ENCODE measurements at places on chromosomes 11 and 22.

DNA sequence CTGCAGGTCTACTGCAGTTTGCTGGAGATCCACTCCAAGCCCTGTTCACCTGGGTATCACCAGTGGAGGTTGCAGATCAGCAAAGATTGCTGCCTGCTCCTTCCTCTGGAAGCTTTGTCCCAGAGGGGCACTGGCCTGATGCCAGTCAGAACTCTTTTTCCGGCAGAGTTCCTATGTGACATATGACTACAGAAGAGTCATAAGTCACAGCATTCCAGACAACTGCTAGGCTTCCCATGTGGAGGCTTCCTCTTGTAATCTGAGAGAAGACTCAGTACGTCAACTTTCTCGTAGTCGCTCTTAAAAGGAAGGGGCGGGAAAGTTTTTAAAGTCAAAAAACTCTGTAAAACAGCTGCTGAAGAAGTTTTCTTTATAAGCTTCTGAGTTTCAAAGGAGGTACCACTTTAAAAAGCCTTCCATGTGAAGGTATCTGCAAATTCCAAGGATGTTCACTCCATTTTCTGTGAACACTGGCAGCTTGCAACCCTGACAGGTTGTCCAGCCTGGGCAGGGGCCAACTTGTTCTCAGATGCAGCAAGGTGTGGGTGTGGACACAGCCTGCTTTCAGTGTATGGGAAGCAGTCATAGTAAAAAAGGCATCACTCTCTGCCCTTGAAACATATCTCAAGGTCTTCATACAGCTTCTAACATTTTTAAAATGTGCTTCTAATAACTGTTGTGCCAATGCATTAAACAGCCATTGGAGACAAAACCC, 97.8 kb downstream of the ME3 start:
- no peak for DNase-seq

- DNase-seq: no peak
These were observed 708.1 kb downstream of the NTM start for GRCh38 chr11:132078264-132079076.

- DNase-seq: no peak
These were observed at the start of gene MCHR1 for GRCh38 chr22:40679249-40679963. Gene MCHR1, plus strand, starts transcription at chr22:40679484. Its CDS starts 169 bp downstream, at chr22:40679653.

DNA sequence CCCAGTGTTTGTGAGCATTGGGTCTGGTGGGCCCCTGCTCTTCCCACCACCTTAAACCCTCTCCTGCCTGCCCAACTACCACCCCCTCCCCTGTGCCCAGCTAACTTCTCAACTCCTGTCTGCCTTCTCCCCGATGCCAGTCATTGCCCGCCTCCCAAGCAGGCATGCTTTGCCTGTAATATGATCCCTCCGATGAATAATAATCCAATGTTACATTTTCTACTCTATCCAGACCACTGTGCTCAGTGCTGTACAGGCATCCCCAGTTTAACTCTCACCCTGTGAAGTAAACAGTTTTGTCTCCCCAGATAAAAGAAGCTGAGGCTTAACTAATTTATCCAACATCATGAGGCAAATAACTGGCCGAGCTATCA, 35.5 kb upstream of the OLFML1 start:
- DNase-seq: no peak

DNA sequence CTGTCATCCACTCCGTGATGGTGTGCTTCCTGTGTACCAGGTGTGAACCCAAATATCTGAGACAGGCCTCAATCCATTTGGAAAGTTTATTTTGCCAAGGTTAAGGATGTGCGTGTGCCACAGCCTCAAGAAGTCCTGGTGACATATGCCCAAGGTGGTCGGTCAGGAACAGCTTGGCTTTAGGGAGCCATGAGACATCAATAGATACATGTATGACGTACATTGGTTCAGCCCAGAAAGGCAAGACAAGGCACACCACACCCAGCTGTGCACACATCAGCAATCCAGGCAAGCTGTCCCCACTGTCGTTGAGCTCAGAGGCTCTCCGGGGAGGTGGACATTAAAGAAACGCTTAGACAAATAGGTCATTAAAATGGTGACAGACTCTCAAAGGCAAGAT, 56.8 kb upstream of the SHANK2 start:
- DNase-seq: no peak

DNA sequence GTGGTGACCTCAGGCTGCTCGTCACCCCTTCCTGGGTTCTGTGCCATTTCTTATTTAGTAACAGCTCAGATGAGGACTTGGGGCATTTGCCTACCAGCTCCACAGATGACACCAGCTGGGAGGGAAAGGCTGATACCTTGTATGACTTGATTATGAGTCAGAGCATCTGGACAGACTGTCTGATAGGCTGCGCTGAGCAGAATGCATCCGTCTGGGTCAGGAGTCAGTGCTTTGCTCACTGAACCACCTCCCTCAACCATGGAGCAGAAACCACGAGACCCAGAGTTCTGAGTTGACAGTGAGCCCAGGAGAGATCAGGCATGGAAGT, 6.8 kb downstream of the ST14 start:
- peak; percentile 95 for DNase-seq

GRCh38 chr11:101577461-101577860, 6.3 kb downstream of the TRPC6 start:
- DNase-seq: no peak

DNA sequence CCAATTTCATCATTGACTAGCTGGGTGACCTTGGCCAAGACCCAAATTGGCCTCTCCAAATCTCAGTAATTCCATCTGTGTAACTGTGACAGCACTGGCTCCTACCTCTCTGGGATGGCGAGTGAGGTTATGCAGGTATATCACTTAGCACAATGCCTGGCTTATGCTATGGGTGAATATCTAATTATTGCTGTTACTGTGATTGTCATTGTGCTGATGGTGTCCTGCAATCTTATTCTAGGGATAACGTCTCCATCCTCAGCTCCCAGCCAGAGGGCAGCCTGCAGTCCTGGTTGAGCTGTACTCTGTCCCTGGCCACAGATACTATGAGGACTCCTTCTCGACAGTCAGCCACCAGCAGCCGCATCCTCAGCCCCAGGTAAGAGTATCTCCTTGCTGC, 164.8 kb upstream of the SEZ6L start:
- DNase-seq: no peak

DNA sequence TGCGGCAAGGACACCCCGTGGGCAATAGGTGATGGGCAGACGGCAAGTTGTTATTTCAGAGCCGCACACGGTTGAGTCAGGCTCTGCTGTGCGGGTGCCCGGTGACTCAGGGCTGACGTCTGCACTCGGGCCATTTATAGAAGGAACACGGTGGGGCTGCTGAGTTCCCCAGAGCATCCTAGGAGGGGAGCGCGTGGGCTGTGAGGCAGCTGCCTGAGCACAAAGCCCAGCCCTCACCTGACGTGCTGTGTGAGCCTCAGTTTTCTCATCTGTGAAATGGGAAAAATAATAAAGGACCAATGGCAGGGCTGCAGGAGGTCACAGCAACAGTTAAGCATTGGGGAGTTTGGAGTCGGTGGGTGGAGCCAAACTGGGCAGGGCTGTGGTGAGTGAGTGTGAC, 11.3 kb upstream of the RHOD start:
- DNase-seq: peak; percentile 88

DNA sequence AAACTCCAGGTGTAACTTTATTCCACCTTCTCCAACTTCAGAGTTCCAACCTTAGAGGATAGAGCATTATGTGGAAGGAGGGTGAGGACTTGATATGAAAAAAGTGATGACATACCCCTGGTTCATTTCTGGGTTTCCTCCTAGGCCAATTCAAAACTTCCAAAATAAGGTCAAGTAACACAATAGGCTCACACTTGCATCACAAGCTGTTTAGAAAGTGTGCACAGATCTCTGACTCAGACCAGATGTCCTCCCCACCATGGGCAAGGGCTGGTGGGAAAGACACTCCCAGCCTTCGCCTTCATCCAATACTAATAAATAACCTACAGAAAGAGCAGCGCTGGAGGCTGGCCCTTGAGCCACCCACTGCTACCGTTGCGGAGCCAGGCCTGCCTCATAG, 5.8 kb upstream of the BUD13 start:
- DNase-seq: no peak

GRCh38 chr11:126403022-126403581, 47.6 kb downstream of the ST3GAL4 start:
- peak; percentile 96 for DNase-seq

GRCh38 chr11:69004411-69005182, 8.4 kb downstream of the MRGPRF start:
- DNase-seq: no peak

DNA sequence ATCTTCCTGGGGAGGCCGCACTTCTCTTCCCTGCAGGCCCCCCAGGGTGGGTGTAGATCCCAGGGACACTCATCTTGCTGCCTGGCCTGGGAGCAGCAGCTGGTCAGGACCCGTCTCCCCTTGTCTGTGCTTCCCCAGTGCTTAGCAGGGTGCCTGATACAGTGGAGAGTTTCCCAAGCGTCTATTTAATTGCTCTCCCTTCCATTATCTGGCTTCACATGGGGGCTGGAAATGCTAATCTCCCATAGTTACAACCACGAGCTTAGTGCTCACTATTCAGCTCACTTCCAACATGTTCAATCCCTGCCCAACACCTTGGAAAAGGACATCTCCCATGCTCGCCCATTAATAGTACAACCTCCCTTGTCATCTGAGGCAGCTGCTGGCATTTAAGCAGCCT, 100.5 kb downstream of the DSCAML1 start:
- DNase-seq: no peak

GRCh38 chr22:45304971-45305370, 4.8 kb upstream of the FAM118A start:
- DNase-seq: no peak

DNA sequence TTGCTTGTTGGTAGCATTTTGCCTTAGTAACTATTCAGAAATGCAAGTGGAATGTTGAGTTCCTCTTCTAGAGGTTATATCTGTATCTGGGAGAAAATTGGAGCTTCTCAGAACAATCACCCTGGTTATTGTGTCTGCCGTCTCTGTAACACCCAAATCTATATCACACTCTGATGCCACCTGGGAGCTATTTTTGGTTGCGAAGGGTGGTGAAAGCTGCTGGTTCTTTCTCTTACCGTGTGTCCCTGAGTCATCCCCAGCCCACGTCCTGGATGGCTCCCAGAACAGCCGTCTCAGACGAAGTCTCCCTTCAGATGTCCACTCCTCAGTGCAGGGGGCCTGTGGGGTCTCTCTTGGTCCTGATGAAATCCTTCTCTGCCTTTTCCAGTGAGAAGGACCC, 83.5 kb downstream of the C22orf31 start:
- DNase-seq: peak; percentile 31

- no peak for DNase-seq
These were observed 1.7 kb downstream of the RASD2 start for GRCh38 chr22:35542157-35542938.

DNA sequence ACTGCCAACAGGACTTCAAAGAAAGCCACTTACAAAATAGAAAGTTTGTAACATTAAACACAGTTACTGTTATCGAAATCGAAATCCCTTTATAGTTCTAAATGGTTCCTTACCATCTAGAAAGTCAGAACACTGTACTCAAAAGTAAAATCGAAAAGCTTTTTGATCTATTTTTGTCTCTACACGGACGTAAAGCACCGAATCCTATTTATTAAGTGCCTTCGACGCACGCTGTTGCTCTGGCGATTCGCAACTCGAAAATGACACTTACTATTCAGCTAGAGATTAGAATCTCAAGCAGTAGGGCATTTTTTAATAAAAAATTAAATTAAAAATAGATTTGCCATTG, 78.3 kb downstream of the LARGE1 start:
- no peak for DNase-seq

GRCh38 chr11:126007238-126007637, 55.4 kb downstream of the CDON start:
- DNase-seq: peak; percentile 46

DNA sequence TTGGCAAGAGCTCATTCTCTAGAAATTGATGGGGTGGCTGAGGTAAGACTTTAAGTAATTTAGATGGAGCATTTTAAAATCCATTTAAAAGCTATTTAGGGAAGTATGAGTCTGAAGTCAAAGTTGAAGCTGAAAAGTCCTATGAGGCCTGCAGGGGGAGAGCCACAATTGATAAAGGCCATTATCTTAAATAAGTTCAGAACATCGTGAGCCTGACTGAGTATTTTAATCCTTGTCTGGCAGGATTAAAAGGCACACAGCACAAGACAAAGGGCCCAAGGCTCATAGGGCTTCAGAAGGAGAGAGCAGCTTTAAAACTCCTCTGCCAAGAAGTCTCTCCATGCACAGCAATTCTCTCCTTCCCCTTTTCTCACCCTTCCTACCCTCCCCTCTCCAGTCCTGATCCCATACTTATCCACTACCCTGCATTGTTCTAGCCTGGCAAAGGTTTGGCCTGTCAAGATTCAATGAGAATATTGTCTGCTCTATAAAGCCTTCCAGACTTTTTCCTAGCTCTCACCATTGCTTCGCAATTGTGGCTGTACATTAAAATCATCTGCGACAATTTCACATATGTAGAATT, 1312.9 kb downstream of the FAM181B start:
- DNase-seq: no peak

DNA sequence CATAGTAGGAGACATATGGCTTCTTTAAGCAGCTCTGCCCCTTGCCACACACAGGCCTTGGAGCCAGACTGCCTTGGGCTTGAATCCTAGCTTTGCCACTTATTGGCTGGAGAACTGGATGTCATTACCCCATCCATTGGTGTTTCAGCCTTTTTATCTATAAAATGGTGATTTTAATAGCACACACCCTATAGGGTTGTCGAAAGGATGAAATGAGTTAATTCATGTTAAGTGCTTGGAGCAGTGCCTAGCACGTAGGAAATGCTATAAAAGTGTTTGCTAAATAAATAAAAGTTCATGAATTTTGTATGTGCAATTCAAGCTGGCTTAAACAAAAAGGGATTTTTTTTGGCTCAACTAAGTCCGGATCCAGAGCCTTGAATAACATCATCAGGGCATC, 120.7 kb downstream of the TIMP3 start:
- no peak for DNase-seq

- DNase-seq: no peak
These were observed 102.9 kb downstream of the MTNR1B start for GRCh38 chr11:93072229-93072914.

GRCh38 chr22:43569111-43569510, 157.3 kb downstream of the MPPED1 start:
- no peak for DNase-seq

- no peak for DNase-seq
These were observed 1.6 kb upstream of the KRTAP5-1 start for GRCh38 chr11:1586699-1587098.

GRCh38 chr11:115712296-115712695, 208.1 kb upstream of the CADM1 start:
- DNase-seq: no peak

- no peak for DNase-seq
These were observed 70.1 kb upstream of the LRRC55 start for GRCh38 chr11:57111619-57112018.

- DNase-seq: peak; percentile 71
These were observed 9.8 kb upstream of the DDX10 start for GRCh38 chr11:108654994-108655631.

DNA sequence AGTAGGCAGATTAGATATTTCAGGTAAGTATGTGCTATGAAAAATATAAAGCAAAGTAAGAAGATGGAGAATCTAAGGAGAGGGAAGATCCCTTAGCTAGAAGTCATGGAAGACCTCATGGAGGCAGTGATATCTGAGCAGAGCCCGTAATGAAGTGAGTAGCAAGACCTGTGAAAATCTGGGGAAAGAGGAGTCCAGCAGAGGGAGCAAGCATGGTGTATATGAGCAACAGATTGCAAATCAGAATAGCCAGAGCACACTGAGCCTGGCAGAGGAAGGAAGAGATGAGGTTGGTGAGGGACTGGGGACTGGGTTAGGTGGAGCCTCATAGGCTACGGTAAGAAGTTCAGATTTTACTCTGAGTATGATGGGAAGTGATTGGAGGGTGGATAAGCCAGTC, 9.4 kb downstream of the LHFPL7 start:
- DNase-seq: no peak
